ENCODE measurements at places on chromosomes 7 and 10. TPM values are rescaled to one million over a fixed set of nuclear protein-coding genes. Genes with fewer than 3 reads are reported as not detected.

DNA sequence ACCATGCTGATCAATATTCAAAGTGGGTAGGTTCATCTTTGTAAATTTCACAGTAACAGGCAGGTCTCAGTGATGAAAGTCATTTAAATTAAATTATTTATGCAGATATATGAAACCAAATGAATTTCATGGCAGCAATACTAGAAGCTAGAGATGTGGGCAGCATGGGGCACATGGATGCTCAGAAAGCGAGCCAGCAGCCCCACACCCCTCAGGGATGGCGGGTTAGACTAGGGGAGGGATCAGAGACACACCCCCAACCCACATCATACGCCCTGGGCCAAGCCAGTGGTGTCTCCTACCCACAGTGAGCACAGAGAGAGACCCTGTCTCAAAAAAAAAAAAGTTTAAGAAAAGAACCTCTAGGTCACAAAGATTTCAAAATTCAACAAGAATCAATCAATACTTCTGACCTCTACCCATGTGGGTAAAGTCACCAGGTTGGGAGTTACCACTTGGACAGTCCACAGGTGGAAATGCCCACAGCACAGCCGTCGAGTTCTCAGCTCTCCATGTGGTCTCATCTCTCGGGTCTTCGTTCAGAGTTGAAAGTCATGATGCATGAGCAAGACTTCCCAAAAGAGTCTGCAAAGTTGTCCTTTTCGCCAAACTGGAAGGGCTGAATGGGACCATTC is 79.3 kb upstream of the PPP2R2D start:
- no peak for ATAC-seq

Gene PAX4
- total RNA-seq, result not detected

Gene ZNF503
- 4.7 TPM for total RNA-seq

- ATAC-seq, result peak; percentile 41
These were observed 404.5 kb downstream of the ADRA2A start for GRCh38 chr10:111481261-111481826.

- ATAC-seq, result peak; percentile 28
These were observed 566.8 kb downstream of the SDK1 start for GRCh38 chr7:3867863-3868262.

Gene RASA4
- total RNA-seq, result 14.7 TPM

GRCh38 chr10:127911218-127911866 is 4.4 kb downstream of the PTPRE start:
- no peak for ATAC-seq

Gene NPY4R
- 0.47 TPM for total RNA-seq
